Myocyte (in vitro differentiated cells): ENCODE measurements at places on chromosomes 6 and 20. TPM values are rescaled to one million over a fixed set of nuclear protein-coding genes. Genes with fewer than 3 reads are reported as not detected.

The SNX21 gene
- total RNA-seq, result 131 and 161 TPM in 2 replicates

The GRIK2 gene
- 9.2 and 14.3 TPM in 2 replicates for total RNA-seq

The CALHM5 gene
- total RNA-seq, result 5.0 and 5.4 TPM in 2 replicates

The VNN1 gene
- 2.7 TPM in 2 replicates for total RNA-seq

The PAQR8 gene
- 1.9 and 2.7 TPM in 2 replicates for total RNA-seq

The BHLHE23 gene
- not detected in 2 replicates for total RNA-seq

The PNPLA1 gene
- total RNA-seq, result not detected in 2 replicates

The SCRT2 gene
- total RNA-seq, result not detected in 2 replicates

The PLCB4 gene
- 1.2 and 5.3 TPM in 2 replicates for total RNA-seq

The RSPO4 gene
- total RNA-seq, result not detected in 2 replicates

The IRF4 gene
- not detected in 2 replicates for total RNA-seq

The MOXD1 gene
- total RNA-seq, result 4.5 and 6.5 TPM in 2 replicates
